Bronchus fibroblast of lung (primary cell): ENCODE measurements at places on chromosomes 1 and 21. TPM values are rescaled to one million over a fixed set of nuclear protein-coding genes. Genes with fewer than 3 reads are reported as not detected.

ETV3L gene
- not detected in 2 replicates for total RNA-seq

CAMSAP2 gene
- total RNA-seq, result 6.8 and 8.6 TPM in 2 replicates

CD2 gene
- not detected in 2 replicates for total RNA-seq

NME7 gene
- 32.9 and 33.6 TPM in 2 replicates for total RNA-seq

C1orf167 gene
- total RNA-seq, result 0.45 TPM in 1 of 2 replicates, not detected in the other

CACNA1S gene
- total RNA-seq, result not detected in 2 replicates

BRDT gene
- total RNA-seq, result not detected in 2 replicates

CELSR2 gene
- 1.5 TPM in 2 replicates for total RNA-seq

HSPB7 gene
- total RNA-seq, result 0.84 and 0.89 TPM in 2 replicates

SYT6 gene
- not detected in 2 replicates for total RNA-seq

NIPAL3 gene
- 38.9 and 39.7 TPM in 2 replicates for total RNA-seq
